ENCODE measurements at places on chromosomes 13 and 19. TPM values are rescaled to one million over a fixed set of nuclear protein-coding genes. Genes with fewer than 3 reads are reported as not detected.

C1QTNF9 gene
- not detected for total RNA-seq

CACNG6 gene
- total RNA-seq, result not detected

CNMD gene
- total RNA-seq, result not detected

MCEMP1 gene
- total RNA-seq, result 0.44 TPM

- no peaks in the 10 kb centered on the region for H3K4me1 ChIP-seq
- no peak overlapping the region for H3K4me3 ChIP-seq
- no peaks in the 10 kb centered on the region for H3K27me3 ChIP-seq
- no peaks in the 10 kb centered on the region for H3K36me3 ChIP-seq
- DNase-seq, result peak; percentile 3
- H3K27ac ChIP-seq, result no peak overlapping the region
Observed at GRCh38 chr13:82772816-82773215, 1109.5 kb downstream of the SLITRK1 start.

DNA sequence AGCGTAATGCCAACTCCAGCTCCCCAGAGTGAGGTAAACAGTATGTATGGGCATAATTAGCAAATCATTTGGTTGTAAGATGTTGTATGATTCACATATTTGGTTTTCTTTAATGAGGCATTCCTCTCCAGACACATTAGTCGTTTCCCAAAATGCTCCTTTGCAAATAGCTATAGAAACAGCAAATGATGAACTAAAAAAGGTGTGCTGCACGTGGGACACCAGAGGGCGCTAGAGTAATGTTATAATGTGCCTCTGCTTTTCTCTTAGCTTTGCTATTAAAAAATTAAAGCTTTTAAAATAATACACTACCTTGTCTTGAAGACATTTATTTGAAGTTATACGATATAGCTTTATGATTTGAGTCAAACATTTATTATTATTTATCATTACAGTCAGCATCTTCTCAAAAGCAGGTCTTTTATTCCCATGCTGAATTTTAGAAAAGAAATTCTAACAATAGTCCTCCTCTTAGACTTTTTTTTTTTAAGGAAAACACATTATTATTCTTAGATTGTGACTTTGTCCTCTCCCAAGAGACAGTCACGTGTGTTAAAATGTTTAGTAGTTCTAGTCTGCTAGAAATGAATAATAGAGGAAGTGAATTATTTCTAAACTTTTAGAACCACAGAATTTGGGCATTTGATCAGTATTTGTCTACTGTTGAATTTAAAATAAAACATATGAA, 121.6 kb upstream of the FRY start:
- no peak overlapping the region for H3K4me3 ChIP-seq
- no peaks in the 10 kb centered on the region for H3K27me3 ChIP-seq
- peak; percentile 74 for DNase-seq
- no peaks in the 10 kb centered on the region for H3K36me3 ChIP-seq
- no peak overlapping the region for H3K27ac ChIP-seq

DNA sequence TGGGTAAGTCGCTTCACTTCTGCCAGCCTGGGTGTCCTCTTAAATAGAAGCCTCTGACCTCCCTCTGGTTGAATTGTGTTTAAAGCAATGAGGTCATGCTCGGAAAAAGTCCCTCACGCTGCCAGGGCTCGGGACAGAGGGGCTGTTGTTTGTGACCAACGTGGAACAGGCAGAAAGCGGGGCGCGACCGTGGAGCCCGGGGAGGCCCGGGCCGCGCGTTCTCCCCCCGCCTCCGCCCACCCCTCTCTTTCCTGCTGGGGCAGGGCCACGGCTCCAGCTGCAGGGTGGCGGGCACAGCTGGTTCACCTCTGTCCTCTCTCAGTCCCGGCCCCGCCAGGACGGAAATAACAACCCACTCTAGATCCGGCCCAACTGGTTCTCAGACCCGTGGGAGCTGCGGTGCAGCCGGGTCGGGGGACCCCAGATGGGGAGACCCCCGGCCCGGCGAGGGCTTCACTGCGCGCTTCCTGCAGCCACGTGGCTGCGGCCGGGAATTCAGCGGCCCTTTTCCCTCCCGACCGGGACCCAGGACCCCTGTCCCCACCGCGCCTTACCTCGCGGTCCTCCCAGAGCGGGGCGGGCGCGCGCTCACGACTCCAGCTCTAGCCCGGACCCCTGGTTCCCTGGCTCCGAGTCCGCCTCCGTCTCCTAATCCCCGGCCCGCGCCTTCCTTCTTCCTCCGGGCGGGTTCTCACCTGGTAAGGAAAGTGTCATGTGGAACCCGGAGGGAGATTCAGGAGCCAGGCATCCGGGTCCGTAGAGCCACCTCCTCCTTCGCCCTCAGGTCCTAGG, 1.9 kb downstream of the CDC42EP5 start:
- H3K4me3 ChIP-seq, result peak overlapping the region; percentile 68
- peaks cover 18% of the 10 kb centered on the region for H3K4me1 ChIP-seq
- no peak for DNase-seq
- H3K27ac ChIP-seq, result peak overlapping the region; percentile 73

DNA sequence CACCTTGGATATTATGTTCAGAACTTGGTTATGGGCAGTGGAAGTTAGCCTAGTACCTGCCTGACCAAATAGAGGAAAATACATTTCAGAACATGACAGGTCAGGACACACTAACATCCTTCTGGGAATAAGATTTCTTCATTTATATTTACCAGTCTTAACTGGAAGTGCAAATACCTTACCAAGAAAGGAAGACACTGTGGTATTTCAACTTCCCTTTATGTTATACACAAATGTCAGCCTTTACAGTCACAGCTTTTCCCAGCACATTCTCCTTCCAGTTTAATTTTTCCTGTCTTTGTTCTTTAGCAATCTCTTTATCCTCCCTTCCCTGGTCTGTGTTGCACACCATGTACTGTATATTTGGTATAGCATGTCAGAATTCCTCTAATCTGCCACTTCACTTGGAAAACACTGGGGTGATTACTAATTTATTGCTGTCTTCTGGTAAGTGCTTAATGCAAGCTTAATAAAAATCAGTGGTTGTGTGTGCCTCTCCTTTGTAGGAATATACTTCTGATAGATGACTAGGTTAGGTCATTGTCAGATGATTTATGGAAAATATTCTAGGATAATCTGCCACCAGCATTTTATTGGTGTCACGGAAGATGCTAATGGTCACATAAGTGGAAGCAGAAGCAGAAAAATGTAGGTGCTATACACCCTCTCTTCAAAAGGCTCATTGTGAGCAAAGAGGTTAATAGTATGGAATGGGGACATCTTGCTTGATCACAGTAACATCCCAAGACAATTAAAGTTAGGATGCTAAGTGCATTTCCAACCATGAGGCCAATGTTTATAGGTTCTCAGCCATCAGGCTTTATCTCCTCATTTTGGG, 124.3 kb upstream of the STARD13 start:
- H3K27me3 ChIP-seq, result no peaks in the 10 kb centered on the region
- no peaks in the 10 kb centered on the region for H3K36me3 ChIP-seq
- no peak overlapping the region for H3K27ac ChIP-seq
- no peaks in the 10 kb centered on the region for H3K4me1 ChIP-seq

DNA sequence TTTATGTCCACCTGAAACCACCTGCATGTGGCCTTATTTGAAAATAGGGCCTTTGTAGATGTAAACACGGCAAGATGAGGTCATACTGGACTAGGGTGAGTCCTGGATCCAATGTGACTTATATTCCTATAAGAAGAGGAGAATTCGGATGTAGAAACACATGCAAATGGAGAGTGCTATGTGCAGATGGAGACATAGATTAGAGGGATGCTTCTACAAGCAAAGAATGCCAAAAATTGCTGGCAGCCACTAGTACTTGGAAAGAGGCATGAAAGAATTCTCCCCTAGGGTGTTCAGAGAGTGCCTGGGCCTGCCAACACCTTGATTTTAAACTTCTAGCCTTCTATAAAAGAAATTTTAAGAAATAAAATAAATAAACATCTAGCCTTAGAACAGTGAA, 226.1 kb downstream of the RFC3 start:
- no peaks in the 10 kb centered on the region for H3K36me3 ChIP-seq
- H3K4me1 ChIP-seq, result peaks cover 20% of the 10 kb centered on the region
- no peak overlapping the region for H3K4me3 ChIP-seq
- H3K27ac ChIP-seq, result peak overlapping the region; percentile 86
- H3K27me3 ChIP-seq, result no peaks in the 10 kb centered on the region

DNA sequence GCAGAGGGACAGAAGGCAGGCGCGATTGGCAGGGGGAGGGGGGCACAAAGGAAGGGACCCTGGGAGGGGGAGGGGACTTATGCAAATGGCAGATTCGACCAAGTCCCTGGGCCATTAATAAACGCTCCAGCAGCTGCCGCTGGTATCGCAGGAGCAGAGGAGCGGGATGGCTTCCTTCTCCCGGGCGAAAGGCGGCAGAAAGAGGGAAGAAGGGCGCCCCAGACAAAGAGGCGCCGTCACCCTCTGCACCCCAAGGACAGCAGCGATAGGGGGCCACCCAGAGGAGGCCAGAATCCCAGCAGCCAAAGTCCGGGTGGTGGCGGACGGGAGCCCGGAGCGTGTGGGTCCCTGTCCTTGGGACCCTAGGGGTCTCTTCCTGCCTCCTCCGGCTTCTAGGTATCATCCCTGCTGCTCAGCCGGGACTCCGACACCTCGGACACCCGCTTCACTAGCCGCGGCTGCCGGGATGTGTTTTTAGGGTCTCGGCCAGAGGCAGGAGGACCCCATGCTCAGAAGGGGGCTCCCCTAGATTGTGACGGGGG, 1.9 kb downstream of the PTPRS start:
- peaks cover 6% of the 10 kb centered on the region for H3K4me1 ChIP-seq
- H3K27me3 ChIP-seq, result peaks cover 56% of the 10 kb centered on the region
- H3K4me3 ChIP-seq, result peak overlapping the region; percentile 62
- H3K36me3 ChIP-seq, result no peaks in the 10 kb centered on the region

PPP1R13L gene
- 142 TPM for total RNA-seq

DNA sequence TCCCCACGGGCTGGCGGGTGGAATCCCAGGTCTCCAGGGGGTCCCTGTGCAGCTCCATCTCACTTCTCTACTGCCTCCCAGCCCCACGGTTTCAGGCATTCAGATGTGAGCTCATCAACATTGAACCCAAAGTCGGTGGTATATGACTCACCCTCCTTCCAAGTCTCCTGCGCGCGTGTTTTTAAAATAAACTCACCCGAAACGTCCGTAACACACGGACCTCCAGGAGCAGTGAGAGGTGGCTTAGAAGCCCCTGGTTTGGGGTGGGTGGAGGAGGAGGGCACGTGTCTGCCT, 14.0 kb upstream of the CRTC1 start:
- H3K4me3 ChIP-seq, result no peak overlapping the region
- DNase-seq, result no peak
- no peaks in the 10 kb centered on the region for H3K27me3 ChIP-seq
- no peak overlapping the region for H3K27ac ChIP-seq
- peaks cover 23% of the 10 kb centered on the region for H3K36me3 ChIP-seq

C3 gene
- 842 TPM for total RNA-seq

GRCh38 chr19:55092423-55093318, 17.0 kb downstream of the EPS8L1 start:
- peaks cover 22% of the 10 kb centered on the region for H3K36me3 ChIP-seq
- no peaks in the 10 kb centered on the region for H3K27me3 ChIP-seq
- DNase-seq, result no peak
- no peak overlapping the region for H3K27ac ChIP-seq

LRFN3 gene
- 7.4 TPM for total RNA-seq

DNA sequence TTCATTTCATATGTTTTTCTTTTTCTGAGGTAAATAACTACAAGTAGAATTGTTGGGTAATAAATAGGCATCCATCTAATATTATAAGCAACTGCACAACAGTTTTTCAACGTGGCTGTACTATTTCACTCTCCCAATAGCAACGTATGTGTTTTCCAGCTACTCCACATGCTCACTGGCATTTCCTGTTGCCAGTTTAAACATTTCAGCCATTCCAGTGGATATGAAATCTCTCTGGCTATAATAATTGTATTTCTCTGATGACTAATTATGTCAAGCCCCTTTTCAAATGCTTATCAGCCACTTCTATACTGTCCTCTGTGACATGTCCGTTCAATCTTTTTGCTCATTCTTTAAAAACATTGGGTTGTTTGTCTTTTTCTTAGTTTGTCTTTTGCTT, 26.8 kb upstream of the ALOX5AP start:
- no peaks in the 10 kb centered on the region for H3K36me3 ChIP-seq
- H3K4me1 ChIP-seq, result peaks cover 16% of the 10 kb centered on the region
- no peaks in the 10 kb centered on the region for H3K27me3 ChIP-seq
- H3K4me3 ChIP-seq, result no peak overlapping the region
- DNase-seq, result no peak

DNA sequence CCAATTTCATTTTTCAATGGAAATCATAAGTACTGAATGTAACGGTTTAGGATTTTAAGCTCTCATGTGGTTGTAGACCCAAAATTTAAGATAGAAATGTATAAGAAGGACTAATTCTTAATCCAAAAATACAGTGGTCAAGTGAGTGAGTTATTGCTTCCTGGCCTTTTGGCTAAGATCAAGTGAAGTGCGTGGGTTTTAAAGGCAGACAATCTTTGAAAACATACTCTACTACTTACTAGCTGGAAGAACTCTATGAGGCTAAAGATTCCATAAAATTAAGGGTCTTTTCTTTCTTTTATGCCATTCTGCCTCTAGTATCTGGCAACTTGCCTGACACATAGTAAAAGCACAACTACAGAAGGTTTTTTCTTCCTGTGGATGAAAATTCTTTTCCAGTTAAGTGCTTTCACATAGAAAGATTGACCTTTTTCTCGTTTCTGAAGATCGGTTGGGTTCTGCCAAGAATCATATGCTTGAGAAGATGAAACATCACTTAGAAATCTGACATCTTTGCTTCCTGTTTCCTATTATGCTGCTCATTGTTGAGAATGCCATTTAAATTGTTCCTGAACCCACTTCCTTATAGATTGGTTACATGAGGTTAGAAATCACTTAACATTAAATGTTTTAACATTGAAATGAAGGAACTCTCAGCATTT, 26.4 kb upstream of the SCEL start:
- DNase-seq, result peak; percentile 35
- no peaks in the 10 kb centered on the region for H3K36me3 ChIP-seq
- peaks cover 28% of the 10 kb centered on the region for H3K27me3 ChIP-seq
- H3K4me1 ChIP-seq, result peaks cover 18% of the 10 kb centered on the region
- no peak overlapping the region for H3K27ac ChIP-seq

GRCh38 chr19:46225558-46226004, 4.0 kb upstream of the IGFL1 start:
- H3K27ac ChIP-seq, result no peak overlapping the region
- H3K4me3 ChIP-seq, result no peak overlapping the region
- peaks cover 35% of the 10 kb centered on the region for H3K27me3 ChIP-seq
- peaks cover 5% of the 10 kb centered on the region for H3K36me3 ChIP-seq

GRCh38 chr13:73849292-73849691, 284.9 kb downstream of the KLF12 start:
- peak overlapping the region; percentile 16 for H3K27ac ChIP-seq
- H3K36me3 ChIP-seq, result peaks cover 6% of the 10 kb centered on the region
- no peak overlapping the region for H3K4me3 ChIP-seq
- DNase-seq, result peak; percentile 34
- H3K4me1 ChIP-seq, result no peaks in the 10 kb centered on the region

GPC5 gene
- not detected for total RNA-seq

UPK1A gene
- total RNA-seq, result not detected

- no peaks in the 10 kb centered on the region for H3K36me3 ChIP-seq
- H3K27me3 ChIP-seq, result peaks cover 48% of the 10 kb centered on the region
- no peak overlapping the region for H3K27ac ChIP-seq
- H3K4me3 ChIP-seq, result no peak overlapping the region
- DNase-seq, result no peak
- no peaks in the 10 kb centered on the region for H3K4me1 ChIP-seq
Observed at GRCh38 chr13:28489524-28489931, 5.4 kb downstream of the FLT1 start.

Data from MCF 10A (cell line).